ENCODE measurements at places on chromosomes 3 and 15. TPM values are rescaled to one million over a fixed set of nuclear protein-coding genes. Genes with fewer than 3 reads are reported as not detected.

CTXN2 gene
- total RNA-seq = not detected

TOMM70 gene
- total RNA-seq = 57.4 TPM

IL12A gene
- 1.1 TPM for total RNA-seq

IGSF10 gene
- 3.3 TPM for total RNA-seq

GOLGA8T gene
- not detected for total RNA-seq

LNP1 gene
- 4.0 TPM for total RNA-seq

EPHB3 gene
- 4.9 TPM for total RNA-seq

GXYLT2 gene
- 3.6 TPM for total RNA-seq

INSYN1 gene
- 8.1 TPM for total RNA-seq

FBLN2 gene
- 42.7 TPM for total RNA-seq

ALDH1A3 gene
- total RNA-seq = 24.2 TPM

CACNA2D2 gene
- 2.6 TPM for total RNA-seq

FMN1 gene
- 16.1 TPM for total RNA-seq

AAGAB gene
- total RNA-seq = 68.2 TPM

ALPK3 gene
- total RNA-seq = 9.7 TPM

BCHE gene
- 24.3 TPM for total RNA-seq

AGTR1 gene
- 4.6 TPM for total RNA-seq

Measured in ureter (tissue), 1 donor.